Astrocyte (in vitro differentiated cells and primary cell): ENCODE measurements at places on chromosomes 1 and 21. TPM values are rescaled to one million over a fixed set of nuclear protein-coding genes. Genes with fewer than 3 reads are reported as not detected.
A peak's percentile ranks its signal among the peaks of the same experiment; 100 is the strongest.

- no peak for DNase-seq
These were observed 2.5 kb downstream of the MPZ start for GRCh38 chr1:161307230-161307768.

- DNase-seq = no peak
These were observed 67.2 kb downstream of the ATP5PO start for GRCh38 chr21:33848249-33848953.

DNA sequence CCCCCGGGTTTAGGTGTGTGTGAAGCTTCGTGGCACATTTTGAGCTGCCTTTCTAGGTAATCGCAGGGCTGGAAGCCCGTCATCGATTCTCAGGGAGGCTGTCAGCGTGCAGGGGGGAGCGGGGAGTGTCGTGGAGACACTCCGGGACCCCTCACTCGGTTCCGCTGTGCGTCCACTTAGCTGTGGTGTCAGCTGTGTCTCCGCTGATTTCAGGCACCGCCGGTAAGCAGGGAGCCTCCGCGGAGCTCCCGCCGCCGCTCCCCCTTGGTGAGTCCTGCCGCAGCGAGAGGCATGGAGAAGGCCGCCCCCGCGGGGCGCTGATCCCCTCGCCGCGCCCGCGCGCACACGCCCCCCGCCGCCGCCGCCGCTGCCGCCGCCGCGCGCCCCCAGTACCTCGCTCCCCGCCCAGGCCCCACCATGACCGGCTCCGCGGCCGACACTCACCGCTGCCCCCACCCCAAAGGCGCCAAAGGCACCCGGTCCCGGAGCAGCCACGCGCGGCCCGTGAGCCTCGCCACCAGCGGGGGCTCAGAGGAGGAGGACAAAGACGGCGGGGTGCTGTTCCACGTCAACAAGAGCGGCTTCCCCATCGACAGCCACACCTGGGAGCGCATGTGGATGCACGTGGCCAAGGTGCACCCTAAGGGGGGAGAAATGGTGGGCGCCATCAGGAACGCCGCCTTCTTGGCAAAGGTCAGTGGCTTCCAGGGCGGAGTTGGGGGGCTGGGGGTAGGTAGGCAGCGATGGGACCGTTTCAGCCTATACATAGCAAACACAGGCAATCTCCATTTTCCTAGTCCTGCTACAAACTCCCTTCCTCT is 995 bp downstream of the VASH2 start:
- DNase-seq = no peak

Gene CNR2
- total RNA-seq = not detected in 2 replicates

Gene TTC4
- 18.4 and 18.8 TPM in 2 replicates for total RNA-seq

Gene MAP3K21
- 2.2 and 2.5 TPM in 2 replicates for total RNA-seq

- DNase-seq = no peak
These were observed 87.6 kb downstream of the PSMG1 start for GRCh38 chr21:39095681-39096080.

DNA sequence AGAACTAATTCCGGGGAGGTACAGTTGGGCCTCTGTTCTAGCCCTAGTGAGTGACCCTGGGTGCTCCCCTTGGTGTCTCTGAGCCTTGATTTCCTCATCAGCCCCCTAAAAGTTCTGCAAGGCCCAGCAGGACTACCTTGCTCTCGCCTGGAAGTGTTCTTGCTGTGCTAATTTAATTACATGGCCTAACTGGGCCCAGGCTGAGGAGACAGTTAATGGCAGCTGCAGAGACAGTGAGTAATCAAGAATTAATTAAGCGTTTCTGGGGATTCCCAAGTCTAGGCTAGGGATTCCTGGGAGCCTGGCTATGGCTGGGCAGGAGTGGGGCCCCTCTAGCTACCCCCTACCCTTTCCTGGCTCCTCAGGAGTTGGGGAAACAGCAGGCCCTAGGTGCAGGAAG is 24.7 kb upstream of the DMBX1 start:
- no peak for DNase-seq

- no peak for DNase-seq
These were observed 224.0 kb downstream of the PTBP2 start for GRCh38 chr1:96945509-96946084.

Gene PIGV
- 7.9 and 10.6 TPM in 2 replicates for total RNA-seq

GRCh38 chr1:81478219-81478618 is 322.5 kb upstream of the ADGRL2 start:
- DNase-seq = no peak

Gene CLIC6
- 0.22 and 0.30 TPM in 2 replicates for total RNA-seq

GRCh38 chr1:40389322-40389803 is 15.8 kb downstream of the SMAP2 start:
- DNase-seq = no peak

DNA sequence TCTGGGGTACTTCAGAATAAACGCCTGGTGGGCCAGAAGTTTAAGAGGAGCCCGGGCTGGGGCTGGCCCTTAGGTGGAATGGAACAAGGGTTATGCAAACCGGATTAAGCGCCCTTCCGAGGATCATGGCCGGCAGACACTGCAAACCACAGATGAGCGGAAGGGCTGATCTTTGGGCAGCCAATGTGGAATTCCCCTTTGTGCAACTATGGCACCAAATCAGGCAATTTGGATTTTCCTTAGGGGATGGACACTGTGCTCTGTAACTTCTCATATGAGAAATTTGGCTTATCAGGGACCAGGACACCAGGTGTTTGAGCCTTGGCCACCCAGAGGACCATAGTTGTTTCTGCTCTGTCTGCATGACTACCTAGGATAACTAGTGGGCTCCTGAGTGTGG is 5.7 kb upstream of the IL10 start:
- no peak for DNase-seq

Gene DFFB
- 5.9 and 7.4 TPM in 2 replicates for total RNA-seq

Gene CELA2B
- total RNA-seq = not detected in 2 replicates

Gene IVL
- total RNA-seq = 0.16 TPM in 1 of 2 replicates, not detected in the other

GRCh38 chr1:47686731-47687630 is 249.1 kb downstream of the FOXD2 start:
- DNase-seq = no peak

Gene RXFP4
- not detected in 2 replicates for total RNA-seq

DNA sequence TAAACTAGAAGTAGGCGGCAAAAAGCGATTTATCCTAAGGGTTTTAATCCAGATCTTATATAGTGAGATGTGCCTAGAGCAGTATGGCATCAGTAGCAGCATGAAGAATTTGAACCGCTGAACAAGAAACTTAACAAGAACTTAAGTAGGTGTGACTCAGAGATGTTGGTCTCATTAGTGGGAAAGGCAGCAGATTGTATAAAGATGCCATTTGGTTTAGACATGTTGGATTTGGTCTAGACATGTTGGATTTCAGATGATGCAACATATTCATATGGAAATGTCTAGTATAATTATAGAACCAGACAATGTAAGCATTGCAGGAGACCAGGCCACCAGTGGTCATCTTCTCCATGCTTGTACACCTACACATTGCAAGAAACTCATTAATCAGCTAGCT is 42.1 kb upstream of the ZP4 start:
- peak; percentile 81 for DNase-seq

Gene LCE1E
- total RNA-seq = not detected in 2 replicates

- no peak for DNase-seq
These were observed 264.6 kb downstream of the BRINP2 start for GRCh38 chr1:177435364-177435763.

GRCh38 chr1:7256526-7256925 is 471.3 kb downstream of the CAMTA1 start:
- no peak for DNase-seq

Gene MROH9
- total RNA-seq = not detected in 2 replicates

GRCh38 chr1:156806512-156807440 is 9.9 kb downstream of the SH2D2A start:
- DNase-seq = no peak

GRCh38 chr1:156024801-156025200 is 4.0 kb upstream of the SSR2 start:
- no peak for DNase-seq

DNA sequence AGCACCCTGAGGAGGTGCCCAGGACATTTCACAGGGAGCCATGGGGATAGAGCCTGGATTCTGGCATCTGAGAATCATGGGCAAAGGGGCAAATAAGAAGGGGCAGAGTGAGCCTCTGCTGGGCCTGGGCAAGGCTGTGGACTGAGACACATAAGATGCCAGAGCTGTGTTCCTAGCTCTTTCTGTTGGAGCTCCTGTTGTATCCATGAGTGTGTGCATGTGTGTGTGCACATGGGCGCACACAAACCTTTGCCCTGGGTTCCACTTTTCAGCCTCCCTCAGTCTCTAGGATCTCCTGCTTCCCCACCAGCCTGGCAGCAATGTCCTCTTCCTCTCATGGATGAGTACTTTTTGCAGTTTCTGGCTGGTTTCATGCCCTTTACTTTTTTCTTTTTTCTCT is 44.0 kb downstream of the ATF3 start:
- no peak for DNase-seq

- no peak for DNase-seq
These were observed 11.8 kb downstream of the C1orf115 start for GRCh38 chr1:220701974-220702373.

DNA sequence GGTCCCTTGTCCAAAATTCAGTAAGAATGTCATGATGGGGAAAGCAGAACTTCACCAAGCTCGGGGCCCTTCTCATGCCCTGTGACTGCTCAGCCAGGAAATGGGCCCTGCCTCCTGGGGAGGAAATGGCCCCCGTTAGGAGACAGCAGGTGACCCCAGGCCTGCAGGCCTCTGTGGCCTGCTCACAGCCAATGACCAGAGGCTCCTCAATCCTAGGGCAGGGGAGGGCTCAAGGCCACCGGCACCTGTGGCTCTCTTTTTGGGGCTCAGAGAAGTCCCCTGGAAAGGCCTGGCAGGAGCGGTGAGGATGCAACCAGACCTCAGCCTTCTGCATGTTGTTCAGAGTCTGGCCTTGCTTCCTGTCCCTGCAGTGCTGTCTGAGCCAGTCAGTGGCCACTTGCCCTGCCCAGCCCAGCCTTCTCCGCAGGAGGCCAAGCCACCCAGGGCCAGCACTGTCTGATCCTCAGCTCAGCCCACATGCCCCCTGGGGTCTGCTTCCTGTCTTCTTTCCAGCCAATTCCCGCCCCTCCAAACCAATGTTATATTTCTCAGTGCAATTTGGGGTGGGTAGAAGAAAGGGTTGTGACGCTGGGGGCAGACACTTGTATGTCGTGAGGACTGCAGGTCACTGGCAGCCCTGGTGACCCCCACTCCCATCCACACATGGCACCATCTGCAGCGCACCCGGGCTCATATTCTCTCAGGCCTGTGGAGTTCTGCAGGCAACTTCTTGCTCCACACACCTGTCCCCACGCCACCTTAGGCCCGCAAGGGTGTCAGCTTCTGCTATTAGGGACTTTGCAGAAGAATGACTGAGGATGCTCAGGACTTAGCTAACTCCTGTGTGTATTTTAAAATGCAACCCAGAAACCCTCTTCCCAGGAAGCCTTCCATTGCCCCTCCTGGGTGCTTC is 83.6 kb downstream of the ITPKB start:
- DNase-seq = no peak

Gene KCNC4
- 2.6 and 3.1 TPM in 2 replicates for total RNA-seq

DNA sequence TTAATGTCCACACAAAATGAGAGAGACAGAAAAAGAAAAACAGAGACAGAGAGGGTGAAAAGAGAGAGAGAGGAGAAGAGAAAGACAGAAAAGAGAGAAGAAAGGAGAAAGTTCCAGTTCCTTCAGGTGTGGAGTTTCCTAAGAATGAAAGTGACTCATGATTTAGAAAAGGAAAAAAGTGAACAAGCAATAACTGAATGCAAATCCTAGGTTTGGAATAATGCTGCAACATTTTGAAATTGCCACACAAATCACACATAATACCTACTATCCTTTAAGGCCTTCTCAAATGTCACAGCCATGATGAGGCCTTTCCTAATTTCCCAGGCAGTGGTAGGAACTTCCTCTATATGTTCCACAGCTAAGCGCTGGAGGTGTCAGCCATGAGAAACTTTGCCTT is 31.5 kb upstream of the XPR1 start:
- no peak for DNase-seq

Gene HMGCS2
- total RNA-seq = not detected in 2 replicates

DNA sequence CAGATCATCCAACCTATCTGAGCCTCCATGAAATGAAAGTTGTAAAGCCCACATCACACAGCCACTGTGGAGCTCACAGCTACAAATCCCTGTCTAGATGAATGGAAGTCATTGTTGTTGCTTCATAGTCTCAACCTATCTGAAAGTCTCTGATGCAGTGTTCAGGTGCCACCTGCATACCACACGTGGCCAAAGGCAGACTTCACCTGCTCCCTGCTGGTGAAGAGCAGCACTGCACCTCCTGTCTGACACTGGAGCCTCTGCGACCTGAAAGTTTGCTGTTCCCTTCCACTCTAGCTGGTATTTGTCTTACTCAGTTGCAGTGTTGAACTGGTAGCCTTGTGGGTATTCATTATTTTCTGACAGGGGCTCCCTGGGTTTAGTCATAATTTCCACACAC is 18.4 kb downstream of the LORICRIN start:
- no peak for DNase-seq
